ENCODE measurements at places on chromosomes 1 and 21.

DNA sequence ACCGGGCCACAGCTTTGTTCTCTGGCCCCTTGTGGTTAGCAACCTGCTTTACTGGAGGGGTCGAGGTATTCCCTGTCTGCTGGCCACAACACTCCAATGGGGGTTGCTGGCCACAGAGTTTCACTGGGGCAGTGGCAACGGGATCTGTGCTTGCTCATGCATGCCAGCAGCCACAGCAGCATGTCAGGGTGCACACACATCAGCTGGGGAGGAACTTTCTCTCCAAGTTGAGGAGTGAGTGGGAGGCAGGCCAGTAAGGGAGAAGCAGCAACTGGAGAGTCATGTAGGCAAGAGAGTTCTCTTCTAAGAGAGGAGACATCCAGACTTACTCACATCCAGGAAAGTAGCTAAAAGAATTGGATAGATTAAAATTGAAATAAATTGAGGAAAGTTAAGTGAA is 38.0 kb downstream of the SAMD13 start:
- no peak for DNase-seq

- no peak for DNase-seq
These were observed 29.4 kb downstream of the HMGB4 start for GRCh38 chr1:33893147-33893830.

GRCh38 chr1:150551051-150551783 is 2.0 kb downstream of the ADAMTSL4 start:
- no peak for DNase-seq

- peak; percentile 32 for DNase-seq
These were observed 46.5 kb downstream of the RAP1GAP start for GRCh38 chr1:21622466-21623315.

DNA sequence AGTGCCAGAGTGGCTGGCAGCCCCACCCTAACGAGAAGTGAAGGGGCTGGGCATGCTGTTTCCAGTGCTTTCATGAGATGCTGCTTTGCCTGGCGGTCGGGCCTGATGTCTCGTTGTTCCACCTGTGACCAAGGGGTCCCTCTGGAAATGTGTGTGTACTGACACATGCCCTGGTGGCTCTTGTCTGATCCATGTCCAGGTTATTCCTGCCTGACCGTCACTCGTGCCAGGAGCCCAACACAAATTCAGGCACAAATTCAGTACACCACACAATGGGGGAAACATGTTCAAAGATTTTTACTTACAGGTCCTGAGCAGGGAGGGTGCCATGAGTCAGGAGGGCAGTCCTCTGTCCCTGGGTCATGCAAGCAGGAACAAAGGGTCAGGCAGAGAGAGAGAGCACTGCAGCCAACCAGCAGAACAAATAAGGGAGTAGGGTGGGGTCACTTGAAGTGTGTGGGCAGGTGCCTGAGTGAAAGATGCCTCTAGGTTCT is 76.3 kb downstream of the ADARB1 start:
- DNase-seq, result no peak

DNA sequence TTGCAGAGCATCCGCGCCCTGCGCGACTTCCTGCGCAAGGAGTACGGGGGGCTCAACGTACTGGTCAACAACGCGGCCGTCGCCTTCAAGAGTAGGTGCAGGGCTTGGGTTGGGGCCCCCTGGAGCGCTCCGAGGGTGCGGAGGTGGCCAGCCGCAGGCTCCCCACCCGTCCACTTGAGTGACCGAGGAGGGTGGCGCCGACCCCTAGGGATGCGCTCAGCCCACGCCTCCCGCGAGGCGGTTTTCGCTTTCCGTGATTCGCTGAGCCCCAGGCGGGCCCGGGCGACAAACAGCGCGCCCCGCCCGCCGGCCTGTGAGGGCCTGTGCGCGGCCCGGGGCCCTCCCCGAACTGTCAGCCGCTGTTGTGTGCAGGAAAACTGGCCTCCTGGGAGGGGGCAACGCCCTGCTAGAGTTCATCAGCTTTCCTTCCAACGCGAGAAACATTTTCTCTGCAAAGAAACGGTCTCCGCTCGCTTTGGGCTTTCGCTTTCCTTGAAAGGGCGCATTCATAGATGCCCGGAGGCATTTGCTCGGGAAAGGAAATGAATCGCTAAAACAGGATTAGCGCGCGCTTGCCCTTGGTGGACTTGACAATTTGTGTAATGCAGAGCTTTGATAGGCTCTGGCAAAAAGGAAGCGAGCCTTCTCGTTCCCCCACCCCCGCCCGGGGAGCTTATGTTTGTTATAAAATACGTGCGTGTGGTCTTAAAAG is 668 bp downstream of the CBR3 start:
- DNase-seq, result peak; percentile 68

DNA sequence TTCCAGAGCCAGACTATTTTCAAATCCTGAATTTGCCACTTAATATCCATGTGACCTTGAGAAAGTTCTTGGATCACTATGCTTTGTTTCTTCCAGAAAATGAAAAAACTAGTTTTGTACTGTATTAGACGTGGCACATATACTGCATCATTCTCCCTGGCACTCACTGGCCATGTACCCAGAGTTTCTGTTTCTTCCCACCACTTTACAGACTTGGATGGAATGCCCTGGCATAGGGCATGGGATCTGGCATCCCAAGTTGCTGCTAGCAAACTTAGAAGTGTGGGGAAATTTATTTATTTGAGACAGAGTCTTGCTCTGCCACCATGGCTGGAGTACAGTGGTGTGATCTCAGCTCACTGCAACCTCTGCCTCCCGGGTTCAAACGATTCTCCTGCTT is 10.0 kb downstream of the KLF18 start:
- no peak for DNase-seq

DNA sequence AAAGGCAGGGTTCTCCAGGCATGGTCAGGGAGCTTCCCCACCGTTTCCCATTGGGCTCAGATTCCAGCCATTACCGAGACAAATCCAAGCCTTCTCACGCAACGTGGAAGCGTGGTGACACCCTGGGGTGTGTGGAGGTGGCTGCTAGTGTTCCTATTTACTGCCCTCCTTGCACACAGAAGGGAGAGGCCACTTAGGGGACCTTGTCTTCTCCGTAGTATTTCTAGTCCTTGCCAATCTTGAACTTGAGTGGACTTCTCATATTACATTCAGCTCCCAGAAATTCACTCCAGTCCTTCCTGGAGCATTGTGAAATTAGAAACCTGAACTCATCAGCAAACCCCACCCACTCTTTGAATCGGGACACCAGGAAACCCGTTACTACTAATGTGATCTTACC is 131.6 kb downstream of the AJAP1 start:
- no peak for DNase-seq

GRCh38 chr1:234901491-234902049 is 227.1 kb downstream of the TOMM20 start:
- DNase-seq, result no peak

GRCh38 chr1:28439320-28439719 is 66.5 kb upstream of the RCC1 start:
- peak; percentile 27 for DNase-seq

DNA sequence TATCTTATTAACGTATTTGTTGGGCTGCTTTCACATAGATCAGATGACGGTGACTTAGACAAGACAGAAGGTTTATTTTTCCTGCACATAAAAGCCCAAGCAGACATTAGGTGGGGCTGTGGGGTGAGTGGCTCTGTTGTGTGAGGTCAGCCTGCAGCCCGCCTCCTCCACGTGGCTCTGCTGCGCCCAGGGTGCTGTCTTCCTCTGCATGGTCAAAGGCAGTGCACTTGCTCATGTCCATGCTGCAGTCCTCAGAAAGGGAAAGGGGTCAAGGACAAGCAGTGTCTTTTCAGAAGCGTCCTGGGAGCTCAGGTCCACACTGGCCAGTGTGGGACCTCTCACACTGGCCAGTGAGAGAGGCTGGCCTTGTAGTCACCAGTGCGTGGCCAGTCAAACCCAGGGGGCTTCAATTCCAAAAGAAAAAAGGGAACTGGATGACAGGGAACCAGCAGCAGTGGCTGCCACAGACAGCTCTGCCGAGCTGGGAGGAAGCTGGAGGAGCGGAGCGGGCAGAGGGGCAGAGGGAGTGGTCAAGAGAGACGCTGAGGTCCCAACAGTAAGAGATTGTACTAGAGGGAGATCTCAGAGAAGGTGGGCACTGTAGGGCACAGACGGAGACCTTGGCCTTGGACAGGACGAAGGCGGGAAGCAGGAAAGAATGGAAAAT is 35.9 kb upstream of the SLC45A1 start:
- no peak for DNase-seq

- DNase-seq, result peak; percentile 28
These were observed 237.0 kb downstream of the MRPL39 start for GRCh38 chr21:25370311-25370744.

GRCh38 chr1:160630523-160631451 is 16.1 kb downstream of the SLAMF1 start:
- DNase-seq, result no peak

GRCh38 chr1:179808503-179808902 is 65.4 kb downstream of the FAM163A start:
- no peak for DNase-seq

DNA sequence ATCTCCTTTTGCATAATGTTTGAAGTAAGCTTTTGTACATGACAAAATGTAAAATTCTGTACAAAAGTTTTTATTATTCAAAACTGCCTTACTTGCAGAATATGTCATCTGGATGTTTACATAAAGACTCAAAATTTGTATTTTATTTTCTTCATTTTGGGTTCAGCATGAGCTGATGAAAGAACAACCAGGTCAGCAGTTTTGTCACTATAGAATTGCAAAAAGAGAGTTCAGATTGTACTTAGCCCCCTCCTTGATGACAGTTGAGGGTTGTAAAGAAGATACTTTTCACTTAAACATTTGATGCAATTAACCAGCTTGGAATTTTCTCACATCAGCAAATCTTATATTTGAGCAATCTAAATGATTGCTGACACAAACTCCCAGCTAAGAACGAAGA is 669.3 kb downstream of the PLA2G4A start:
- no peak for DNase-seq

GRCh38 chr1:84776639-84777038 is 86.4 kb upstream of the SSX2IP start:
- DNase-seq, result no peak

DNA sequence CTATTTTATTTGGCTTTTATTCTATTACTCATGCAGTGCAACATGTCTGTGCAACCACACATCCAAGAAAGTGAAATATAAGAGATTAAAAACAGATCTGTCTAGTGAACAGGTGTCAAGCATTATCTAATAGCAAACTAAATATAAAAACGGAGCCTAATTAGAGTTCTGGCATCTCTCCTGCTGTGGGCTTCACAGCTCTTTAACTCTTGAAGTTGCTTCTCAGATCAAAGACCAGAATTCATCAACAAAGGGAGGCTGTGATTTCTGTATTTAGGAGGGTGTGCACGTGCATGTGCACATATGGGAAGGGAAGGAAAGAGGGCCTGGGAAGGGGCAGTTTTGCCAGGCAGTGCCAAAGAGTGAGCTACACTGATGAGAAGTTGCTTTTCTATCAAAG is 81.0 kb downstream of the MIS18A start:
- no peak for DNase-seq

- DNase-seq, result no peak
These were observed 17.7 kb downstream of the ZNF362 start for GRCh38 chr1:33273961-33274371.

GRCh38 chr1:2983706-2984398 is 37.4 kb upstream of the ACTRT2 start:
- DNase-seq, result no peak

GRCh38 chr1:13949546-13949945 is 249.6 kb downstream of the PRDM2 start:
- DNase-seq, result no peak

DNA sequence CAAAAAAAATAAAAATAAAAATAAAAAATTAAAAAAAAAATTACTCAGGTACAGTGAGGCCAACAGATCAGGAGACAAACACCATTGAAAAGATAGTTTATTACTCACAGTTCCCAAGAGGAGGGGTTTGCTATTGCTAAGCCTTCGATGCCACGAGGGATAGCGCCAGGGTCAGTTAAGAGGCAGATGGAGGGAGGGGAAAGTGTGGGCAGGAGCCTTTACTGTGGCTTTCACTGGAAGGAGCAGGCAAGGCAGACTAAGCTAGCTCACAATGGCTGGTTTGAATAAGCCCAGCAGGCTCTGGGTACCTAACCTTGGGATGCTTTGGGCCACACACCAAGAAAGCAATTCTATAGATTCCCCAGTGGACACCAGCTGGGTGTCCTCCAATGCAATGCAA is 12.7 kb upstream of the RNF187 start:
- DNase-seq, result no peak

DNA sequence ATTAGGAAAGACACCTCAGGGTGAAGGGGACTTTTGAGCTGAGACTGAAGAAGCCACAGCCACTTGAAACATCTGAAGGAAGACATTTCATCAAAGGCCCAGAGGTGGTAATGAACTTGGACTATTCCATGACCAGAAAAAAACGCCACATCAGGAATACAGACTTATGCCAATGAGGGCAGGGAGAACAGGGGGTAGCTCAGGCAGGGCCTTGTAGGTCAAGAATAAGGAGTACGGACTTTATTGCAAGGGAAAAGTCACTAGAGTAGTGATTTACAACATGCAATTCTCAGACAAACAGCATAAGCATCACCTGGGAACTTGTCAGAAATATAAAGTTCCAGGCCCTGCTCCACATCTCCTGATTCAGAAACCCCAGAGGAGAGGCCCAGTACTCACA is 11.8 kb downstream of the TP53BP2 start:
- DNase-seq, result no peak

- DNase-seq, result no peak
These were observed 190.7 kb downstream of the NUF2 start for GRCh38 chr1:163512349-163512989.

- DNase-seq, result no peak
These were observed 27.0 kb downstream of the CLCA4 start for GRCh38 chr1:86573763-86574484.

- DNase-seq, result no peak
These were observed 7.0 kb upstream of the C1orf116 start for GRCh38 chr1:207039380-207040180.

GRCh38 chr1:113692824-113693431 is 66.4 kb downstream of the PHTF1 start:
- no peak for DNase-seq

GRCh38 chr1:36094621-36095061 is 5.9 kb downstream of the ADPRS start:
- DNase-seq, result no peak

- no peak for DNase-seq
These were observed 15.3 kb upstream of the TTC34 start for GRCh38 chr1:2816786-2817185.

DNA sequence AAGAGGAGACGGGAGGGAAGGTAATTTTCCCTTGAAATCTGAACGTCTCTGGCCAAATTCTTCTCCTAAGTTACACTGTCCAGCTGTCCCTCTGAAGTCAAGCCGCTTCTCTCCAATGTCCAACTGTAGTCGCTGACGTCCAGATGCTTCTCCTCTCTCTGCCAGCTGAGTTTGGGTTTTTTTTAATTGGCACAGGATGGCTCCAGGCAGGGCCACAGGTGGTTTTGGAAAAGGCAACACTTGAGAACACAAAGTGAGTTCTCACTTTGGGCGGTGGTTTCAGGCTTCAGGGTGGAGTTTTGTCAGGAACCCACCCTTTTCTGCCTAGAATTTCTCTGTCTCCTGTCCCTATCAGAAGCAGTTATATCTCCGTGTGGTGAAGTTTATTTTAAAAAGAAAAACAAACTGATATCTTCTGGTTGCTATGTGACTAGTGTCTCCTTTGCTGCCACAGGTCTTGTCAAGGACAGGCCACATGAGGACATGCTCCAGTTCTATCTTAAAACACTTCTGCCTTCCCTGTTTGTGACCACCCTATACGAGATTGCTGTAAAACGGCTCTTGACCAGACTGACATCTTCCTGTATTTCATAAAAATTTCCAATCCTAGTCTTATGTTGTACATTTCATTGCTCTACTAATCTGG is 472.3 kb upstream of the ADGRL4 start:
- DNase-seq, result no peak

All from activated CD4-positive, alpha-beta T cell treated with anti-CD3 and anti-CD28 coated beads, Interleukin-2, Interleukin-4, amounts not matched to agents 100 ng/mL and 50 ng/mL, durations not matched to agents 16 hours and 8 hours (primary cell).